ENCODE measurements at places on chromosomes 7 and 10. TPM values are rescaled to one million over a fixed set of nuclear protein-coding genes. Genes with fewer than 3 reads are reported as not detected.

GRCh38 chr10:23053036-23053435 lies 42.3 kb upstream of the MSRB2 start:
- no peak for DNase-seq

DNA sequence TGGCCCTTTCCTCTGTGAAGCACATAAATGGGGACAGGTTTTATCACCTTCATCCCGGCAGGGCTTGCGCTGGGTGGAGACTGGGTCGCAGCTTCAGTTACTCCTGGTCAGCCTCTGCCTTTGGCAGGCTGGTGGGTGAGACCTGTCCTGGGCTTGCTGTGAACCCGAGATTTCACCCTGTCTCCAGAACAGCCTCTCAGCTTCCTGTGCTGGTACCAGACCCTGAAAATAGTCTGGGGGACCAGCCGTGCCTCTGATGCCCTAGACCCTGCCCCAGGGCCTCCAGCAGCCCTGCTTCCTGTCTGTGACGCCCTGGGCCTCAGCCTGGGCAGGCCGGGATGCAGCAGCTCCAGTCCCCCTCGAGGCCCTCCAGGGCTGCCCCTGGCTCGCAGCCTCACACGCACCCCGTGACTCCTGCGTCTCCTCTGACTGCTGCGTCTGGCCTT lies 13.2 kb upstream of the PWWP2B start:
- DNase-seq, result no peak

GRCh38 chr10:84267503-84268126 lies 22.8 kb downstream of the RGR start:
- DNase-seq, result no peak

The THNSL1 gene
- total RNA-seq, result 5.3 TPM

- DNase-seq, result no peak
These were observed 181.9 kb upstream of the MKLN1 start for GRCh38 chr7:131145770-131146169.

The DNAJB6 gene
- total RNA-seq, result 211 TPM

The NME8 gene
- total RNA-seq, result not detected

The WDR37 gene
- 28.2 TPM for total RNA-seq

All from left ventricle myocardium inferior (tissue), 1 donor.